ENCODE measurements at places on chromosomes 1 and 21.

DNA sequence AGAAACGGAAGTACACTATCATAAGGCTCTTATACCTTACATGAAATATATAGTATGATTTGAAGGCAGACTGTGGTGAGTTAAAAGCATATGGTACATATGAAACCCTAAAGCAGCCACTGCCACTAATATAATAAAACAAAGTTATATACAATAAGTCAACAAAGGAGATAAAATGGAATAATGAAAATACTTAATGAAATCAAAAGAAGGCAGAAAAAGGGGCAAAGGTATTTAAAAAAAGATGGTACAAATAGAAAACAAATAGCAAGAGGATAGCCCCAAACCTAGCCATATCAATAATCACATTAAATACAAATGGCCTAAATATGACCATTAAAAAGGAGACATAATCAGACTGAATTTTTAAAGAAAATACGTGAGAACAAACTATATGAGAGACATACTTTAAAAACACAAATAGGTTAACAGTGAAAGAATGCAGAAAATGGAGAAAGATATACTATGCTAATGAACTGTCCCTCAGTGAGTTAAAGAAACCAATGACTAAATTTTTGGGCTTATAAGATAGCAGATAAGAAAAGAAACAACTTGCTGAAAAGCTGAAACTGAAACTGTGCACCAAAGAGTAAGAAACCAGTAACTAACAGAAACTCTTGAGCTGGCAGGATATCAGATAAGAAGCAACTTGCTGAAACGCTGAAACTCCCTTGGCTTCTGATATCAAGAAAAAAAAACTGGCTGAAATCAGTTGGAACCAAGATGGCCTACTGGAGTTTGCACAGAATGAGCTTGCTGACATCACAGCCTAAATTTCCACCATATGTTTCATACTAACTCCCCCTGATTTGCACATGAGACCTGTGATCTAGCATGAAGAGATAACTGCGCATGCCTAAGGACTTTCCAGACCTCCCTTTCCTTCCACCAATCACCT is 44.3 kb upstream of the IL10 start:
- DNase-seq: no peak

GRCh38 chr21:38123626-38124025 is 133.2 kb upstream of the KCNJ15 start:
- DNase-seq: no peak

GRCh38 chr1:165883056-165883455 is 55.6 kb downstream of the UCK2 start:
- no peak for DNase-seq

GRCh38 chr1:119361205-119361604 is 7.4 kb upstream of the HAO2 start:
- no peak for DNase-seq

- no peak for DNase-seq
Observed at GRCh38 chr1:180909005-180909414, 3.7 kb upstream of the KIAA1614 start.

DNA sequence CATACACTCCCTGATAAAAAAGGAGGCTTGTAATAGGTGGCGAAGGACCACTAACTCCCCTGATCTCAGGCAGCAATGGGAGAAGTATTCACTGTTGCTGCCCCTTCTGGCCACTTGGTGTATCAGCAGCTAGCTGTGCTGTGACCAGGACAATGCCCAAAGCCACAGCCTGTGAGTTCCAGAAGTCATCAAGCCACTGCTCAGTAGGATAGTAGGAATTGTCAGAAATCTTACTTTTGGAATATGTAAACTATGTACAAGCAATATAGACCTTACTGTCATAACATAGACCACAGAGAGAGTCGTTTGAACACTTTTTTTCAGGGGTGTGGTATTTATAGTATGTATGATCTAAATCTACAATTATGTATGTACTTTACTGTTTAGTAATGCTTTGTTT is 248.3 kb upstream of the CAMK1G start:
- DNase-seq: peak; percentile 31

GRCh38 chr1:204478172-204478899 is 16.3 kb downstream of the PIK3C2B start:
- DNase-seq: no peak

- DNase-seq: no peak
Observed at GRCh38 chr1:27906759-27907158, 28.0 kb upstream of the SMPDL3B start.

DNA sequence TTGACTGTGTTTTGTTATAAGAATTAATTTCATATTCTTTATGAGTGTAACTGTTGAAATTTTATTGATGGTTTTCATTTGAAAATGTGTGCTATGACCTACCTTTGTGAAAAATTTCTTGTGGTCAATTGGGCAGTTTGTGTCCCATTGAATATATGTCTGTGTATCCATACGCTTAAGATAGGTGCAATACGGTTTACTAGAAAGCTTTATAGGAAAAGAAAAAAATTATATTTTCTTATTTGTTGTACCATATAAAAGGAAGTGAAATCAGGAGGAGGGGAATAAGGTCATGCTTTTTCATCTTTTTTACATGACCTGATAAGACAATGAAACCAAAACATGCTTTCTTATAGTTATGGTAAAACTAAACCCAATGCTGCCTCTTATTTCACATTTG is 807.7 kb downstream of the USP25 start:
- DNase-seq: no peak

DNA sequence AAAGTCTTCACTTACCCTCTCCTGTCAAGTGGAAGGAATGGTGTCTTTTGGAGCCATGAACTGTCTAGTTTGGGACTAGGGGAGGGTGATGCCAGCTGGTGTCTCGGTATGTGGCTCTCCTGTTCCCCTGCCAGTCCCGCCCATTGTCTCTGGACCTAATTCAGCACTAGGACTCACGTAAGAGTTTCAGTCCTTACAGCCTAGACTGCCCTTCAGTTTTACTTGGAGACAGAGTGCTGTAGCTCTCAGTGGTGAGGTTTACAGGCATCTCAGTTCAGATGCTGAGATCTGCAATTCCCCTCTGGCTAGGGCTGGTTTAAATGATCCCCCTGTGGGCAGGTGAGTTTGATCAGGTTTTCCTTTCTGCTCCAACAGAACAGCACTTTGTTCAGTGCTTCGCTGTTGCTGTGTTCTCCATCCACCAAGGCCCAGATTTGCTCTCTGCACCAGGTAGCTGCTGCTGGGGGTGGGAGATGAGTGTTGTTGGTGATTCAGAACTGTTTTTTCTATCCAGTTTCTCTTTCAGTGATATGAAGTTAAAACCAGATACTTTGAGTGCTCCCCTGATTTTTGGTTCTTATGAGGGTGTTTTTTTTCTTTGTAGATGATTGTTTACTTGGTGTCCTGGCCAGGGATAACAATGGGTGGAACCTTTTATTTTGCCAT is 198.3 kb upstream of the RNPC3 start:
- DNase-seq: no peak

GRCh38 chr1:48930011-48930410 is 153.3 kb upstream of the BEND5 start:
- no peak for DNase-seq

DNA sequence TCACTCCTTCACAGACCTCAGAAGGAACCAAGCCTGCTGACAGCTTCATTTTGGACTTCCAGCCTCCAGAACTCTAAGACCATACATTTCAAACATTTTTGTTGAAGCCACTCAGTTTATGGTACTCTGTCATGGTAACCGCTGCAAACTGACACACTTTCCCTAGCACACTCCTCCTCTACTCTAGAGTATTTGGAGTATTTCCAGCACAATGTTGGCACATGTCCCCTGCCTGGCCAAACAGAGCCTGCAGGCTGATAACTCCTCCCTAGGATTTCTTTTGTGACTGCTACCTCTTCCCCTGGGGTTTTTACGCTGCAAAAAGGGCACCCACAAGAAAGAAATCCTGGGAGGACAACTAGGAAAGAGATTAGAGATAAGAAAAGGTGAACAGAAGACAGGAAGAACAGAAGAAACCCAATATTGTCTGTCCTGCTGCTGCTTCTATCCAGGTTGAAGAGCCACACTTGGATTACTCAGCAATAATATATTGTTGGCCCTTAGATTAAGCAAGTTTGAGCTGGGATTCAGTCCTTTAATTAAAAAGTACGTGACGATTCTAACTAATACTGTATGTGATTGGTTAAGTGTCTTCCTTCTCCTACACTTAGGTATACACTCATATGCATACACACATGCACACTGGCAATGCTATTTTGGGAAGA is 844.1 kb downstream of the LTN1 start:
- no peak for DNase-seq

GRCh38 chr1:194268839-194269238 is 1082.4 kb upstream of the B3GALT2 start:
- peak; percentile 3 for DNase-seq

DNA sequence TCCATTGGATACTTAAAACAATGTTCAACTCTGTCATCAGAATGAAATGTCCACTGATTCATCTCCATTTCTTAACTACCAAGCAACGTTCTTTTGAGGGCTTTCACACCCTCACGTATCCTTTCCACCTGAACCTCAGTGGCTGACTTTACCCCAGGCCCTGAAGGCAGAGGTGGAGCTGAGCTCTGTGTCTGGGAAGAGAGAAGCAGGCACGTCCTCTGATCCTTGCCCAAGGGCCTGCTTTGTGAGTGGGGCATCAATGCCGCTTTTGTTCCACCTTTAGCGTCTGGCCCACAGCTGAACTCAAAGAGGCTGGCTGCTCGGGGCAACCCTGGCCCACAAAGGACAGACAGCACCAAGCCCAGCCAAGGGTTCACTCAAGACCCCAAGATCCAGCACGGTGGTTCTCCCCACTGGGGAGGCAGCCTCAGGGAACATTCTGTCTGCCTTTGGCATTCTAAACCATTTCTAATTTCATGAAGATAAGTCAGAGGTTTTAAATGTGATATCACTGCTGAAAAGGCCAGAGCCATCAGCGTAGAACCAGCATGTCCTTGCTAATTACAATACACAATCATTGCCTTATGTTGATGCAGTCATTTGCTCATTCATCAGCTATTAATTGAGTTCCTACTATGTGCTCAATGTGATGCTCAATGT is 126.0 kb upstream of the UBE2U start:
- no peak for DNase-seq

- DNase-seq: no peak
Observed at GRCh38 chr21:17002594-17003257, 510.1 kb upstream of the CXADR start.

DNA sequence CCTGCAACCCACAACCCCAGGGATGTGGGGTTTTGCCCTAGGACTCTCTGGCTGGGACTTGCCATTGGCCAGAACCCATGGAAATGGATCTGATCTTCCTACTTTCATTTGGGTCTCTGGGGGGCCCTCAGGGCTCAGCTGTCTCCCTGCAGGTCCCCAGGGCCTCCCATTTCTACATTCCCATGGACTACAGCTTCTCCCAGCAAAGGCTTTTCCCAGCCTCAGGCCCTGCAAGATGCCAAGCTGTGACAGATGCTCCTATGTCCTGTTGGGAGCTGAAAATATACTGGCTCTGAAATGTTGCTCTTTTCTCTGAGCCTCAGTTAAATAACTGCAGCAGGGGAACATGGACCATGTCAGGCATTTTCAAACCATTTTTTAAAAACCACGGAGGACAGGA is 99.5 kb upstream of the IGSF21 start:
- DNase-seq: no peak

- DNase-seq: no peak
Observed at GRCh38 chr1:101025283-101025656, 314 bp downstream of the DPH5 start.

- DNase-seq: no peak
Observed at GRCh38 chr1:156251527-156251926, 3.7 kb upstream of the PAQR6 start.

All from HuH-7 (cell line).